ENCODE measurements at places on chromosomes 12 and 14. TPM values are rescaled to one million over a fixed set of nuclear protein-coding genes. Genes with fewer than 3 reads are reported as not detected.

GRCh38 chr12:67651132-67651695 is 2.7 kb downstream of the DYRK2 start:
- H3K4me1 ChIP-seq, result peaks cover 50% of the 10 kb centered on the region
- H3K36me3 ChIP-seq, result peaks cover 43% of the 10 kb centered on the region
- peak overlapping the region; percentile 97 for H3K4me3 ChIP-seq
- H3K27me3 ChIP-seq, result peaks cover 3% of the 10 kb centered on the region

DNA sequence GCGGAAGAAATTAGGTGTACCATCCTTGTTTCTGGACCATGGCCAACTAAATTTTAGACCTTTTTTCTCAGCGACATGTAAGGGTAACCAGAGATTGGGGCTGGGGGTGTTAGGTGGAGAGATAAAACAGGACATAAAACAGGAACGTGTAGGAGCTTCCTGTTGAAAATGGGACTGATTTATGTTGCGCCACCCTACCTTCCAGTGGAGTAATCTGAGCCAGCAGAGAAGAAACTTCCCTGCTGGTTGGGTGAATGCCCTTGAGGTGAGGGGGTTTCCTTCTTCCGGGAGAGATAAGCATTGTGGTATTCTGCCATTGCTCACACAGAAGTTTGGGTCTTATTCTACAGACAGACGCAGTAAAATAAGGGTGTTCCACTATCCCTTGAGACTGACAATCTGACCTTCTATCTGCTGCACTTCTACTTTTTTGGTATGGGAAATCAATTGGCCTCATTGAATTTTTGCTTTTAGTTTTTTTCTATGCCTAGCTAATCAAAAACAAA is 417.6 kb downstream of the PCNX1 start:
- peaks cover 28% of the 10 kb centered on the region for H3K36me3 ChIP-seq
- peak overlapping the region; percentile 79 for H3K27ac ChIP-seq
- no peaks in the 10 kb centered on the region for H3K27me3 ChIP-seq
- peak; percentile 87 for DNase-seq
- peak overlapping the region; percentile 71 for H3K4me3 ChIP-seq

- no peaks in the 10 kb centered on the region for H3K27me3 ChIP-seq
- H3K36me3 ChIP-seq, result no peaks in the 10 kb centered on the region
- no peak for DNase-seq
- no peak overlapping the region for H3K4me3 ChIP-seq
These were observed 81.1 kb upstream of the RFLNA start for GRCh38 chr12:124213666-124214347.

GRCh38 chr14:104894331-104895206 is 29.5 kb downstream of the CEP170B start:
- peaks cover 3% of the 10 kb centered on the region for H3K4me1 ChIP-seq
- no peak for DNase-seq
- H3K27me3 ChIP-seq, result no peaks in the 10 kb centered on the region
- H3K36me3 ChIP-seq, result no peaks in the 10 kb centered on the region

GRCh38 chr14:102140027-102140749 is 491 bp downstream of the WDR20 start:
- DNase-seq, result peak; percentile 84
- peak overlapping the region; percentile 95 for H3K27ac ChIP-seq
- no peaks in the 10 kb centered on the region for H3K27me3 ChIP-seq
- H3K36me3 ChIP-seq, result peaks cover 5% of the 10 kb centered on the region

GRCh38 chr12:11727133-11727664 is 77.7 kb downstream of the ETV6 start:
- H3K4me3 ChIP-seq, result peak overlapping the region; percentile 69
- H3K27me3 ChIP-seq, result no peaks in the 10 kb centered on the region
- peak; percentile 87 for DNase-seq
- H3K27ac ChIP-seq, result peak overlapping the region; percentile 94
- peaks cover 49% of the 10 kb centered on the region for H3K36me3 ChIP-seq

DNA sequence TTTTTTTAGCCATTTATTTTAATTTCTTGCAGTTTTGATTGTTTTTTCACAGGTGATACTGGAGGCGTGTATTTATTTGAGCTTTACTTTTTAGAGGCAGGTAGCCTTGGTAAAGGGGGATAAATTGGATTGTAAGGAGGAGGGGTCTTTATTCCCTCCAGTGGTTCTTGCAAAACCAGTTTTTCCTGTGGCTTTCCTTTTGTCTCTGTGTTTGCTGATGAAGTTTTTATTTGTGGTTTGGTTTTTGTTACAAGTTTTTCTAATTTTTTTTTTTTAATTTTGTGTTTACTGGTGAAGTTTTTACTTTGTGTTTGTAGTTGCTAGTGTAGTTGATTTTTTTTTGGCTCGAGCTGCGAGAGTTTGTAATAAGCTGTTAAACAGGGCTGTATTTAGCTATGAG is 278.5 kb downstream of the PRKD1 start:
- no peaks in the 10 kb centered on the region for H3K27me3 ChIP-seq
- no peak for DNase-seq
- H3K4me1 ChIP-seq, result no peaks in the 10 kb centered on the region
- H3K36me3 ChIP-seq, result no peaks in the 10 kb centered on the region

The TAS2R7 gene
- not detected for total RNA-seq

The GLIPR1L1 gene
- not detected for total RNA-seq

All from activated CD4-positive, alpha-beta T cell treated with anti-CD3 and anti-CD28 coated beads, Interleukin-2, amount 10 ng/mL, durations not matched to agents 24 days and 14 days (primary cell).